NCI-H1417 treated with DMSO at 0.1 percent for 48 hours (cell line): ENCODE measurements at places on chromosomes 13 and 19.

- no peak for DNase-seq
Measured at GRCh38 chr13:19072543-19072942, 109.1 kb downstream of the TUBA3C start.

DNA sequence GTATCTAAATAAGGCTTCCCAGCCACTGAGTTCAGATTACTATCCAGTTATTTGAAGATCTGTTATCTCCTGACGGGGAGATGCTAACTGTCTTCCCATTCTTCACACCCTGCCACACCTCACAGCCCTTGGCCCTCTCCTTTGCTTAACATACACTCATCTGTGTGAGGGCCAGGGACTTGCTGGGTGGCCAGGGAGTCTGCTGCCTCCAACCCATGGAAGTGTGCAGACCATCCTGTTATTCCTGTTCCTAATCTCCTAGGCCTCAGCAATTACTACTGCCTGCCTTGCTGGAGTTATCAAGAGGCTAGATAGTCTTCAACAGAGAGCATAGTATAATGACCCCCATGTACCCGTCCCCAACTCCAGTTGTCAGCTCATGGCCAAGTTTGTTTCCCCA, 36.2 kb upstream of the GTF3A start:
- DNase-seq = no peak

DNA sequence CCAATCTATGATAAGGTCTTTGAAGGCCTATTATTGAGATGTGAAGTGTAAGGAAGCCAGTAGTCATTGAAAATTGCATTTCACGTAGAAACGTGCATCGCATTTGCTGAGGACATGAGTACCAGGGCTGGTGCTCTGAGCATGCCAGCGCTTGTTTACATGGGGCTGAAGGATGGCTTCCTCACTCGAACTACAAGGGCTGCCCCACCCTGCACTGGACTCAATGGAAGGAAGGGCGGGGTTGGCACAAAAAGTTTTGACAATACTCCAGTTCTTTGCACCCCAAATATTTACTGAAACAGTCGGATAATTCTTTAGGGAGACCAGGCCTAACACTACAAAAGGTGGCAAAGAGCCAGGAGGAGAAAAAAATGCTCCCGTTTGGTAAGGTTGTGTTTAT, 28.9 kb upstream of the MED4 start:
- no peak for DNase-seq

GRCh38 chr13:113141601-113141970, 16.9 kb upstream of the PROZ start:
- no peak for DNase-seq

DNA sequence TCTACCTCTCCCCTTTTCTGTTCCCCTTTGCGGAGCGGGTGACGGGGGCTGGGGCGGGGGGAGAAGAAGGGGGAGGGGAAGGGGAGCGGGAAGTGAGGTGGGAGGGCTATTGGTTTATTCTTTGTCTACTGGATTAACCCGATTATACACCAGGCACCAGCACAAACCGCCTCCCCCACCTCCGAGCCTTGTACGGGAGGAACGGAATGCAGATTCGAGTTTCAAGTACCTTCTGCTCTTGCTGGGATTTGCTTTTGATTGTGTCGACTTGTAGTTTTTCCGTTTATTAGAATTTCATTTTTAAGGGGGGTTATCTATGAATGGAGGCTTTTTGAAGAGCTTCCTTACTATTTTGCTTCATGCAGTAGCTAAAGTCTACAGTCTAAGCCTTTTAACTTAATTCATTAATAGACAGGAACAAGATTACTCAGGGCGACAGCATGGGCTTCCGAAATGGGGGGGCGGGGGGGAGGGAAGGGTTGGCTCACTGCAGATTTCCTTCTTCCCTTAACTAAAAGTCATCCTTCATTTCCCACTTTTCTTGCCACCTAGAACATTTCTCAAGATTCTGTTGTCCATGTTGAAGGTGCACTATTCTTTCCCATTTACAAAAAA, 937 bp upstream of the SPRY2 start:
- DNase-seq = no peak

DNA sequence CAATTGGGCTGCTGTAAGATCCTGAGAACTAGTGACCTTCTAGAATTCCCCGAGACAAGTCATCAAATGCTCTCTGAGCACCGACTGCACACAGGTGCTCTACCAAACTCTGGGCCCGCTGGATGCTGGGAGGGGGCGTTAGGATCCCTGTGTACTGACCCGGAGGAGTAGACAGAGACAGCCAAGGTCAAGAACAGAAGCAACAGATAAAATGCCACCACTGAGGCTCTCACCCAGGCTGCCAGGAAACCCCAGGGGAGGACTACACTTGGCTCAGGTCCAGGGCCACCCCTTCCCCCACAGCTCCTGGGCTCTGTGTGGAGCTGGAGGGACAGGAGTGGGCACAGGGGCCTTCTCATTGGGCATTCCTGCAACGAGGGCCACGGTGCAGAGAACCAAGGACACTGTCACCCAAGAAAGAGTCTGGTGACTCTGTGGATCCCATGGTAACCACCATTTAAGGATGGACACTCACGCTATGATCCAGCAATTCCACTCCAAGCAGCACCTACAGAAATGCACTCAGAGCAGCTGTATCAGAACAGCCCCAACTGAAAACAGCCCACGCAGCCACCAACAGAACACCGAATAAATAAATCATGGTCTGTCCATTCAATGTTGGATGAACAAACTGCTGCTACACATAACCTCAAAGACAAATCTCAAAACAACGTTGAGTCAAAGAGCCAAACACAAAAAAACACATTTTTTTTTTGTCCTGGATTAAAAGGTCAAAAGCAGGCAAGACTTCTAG, 16.8 kb upstream of the SLC35E1 start:
- no peak for DNase-seq

- no peak for DNase-seq
Measured at GRCh38 chr19:30744741-30745475, 372.7 kb downstream of the ZNF536 start.

GRCh38 chr19:32489971-32490370, 84.4 kb downstream of the DPY19L3 start:
- DNase-seq = no peak

DNA sequence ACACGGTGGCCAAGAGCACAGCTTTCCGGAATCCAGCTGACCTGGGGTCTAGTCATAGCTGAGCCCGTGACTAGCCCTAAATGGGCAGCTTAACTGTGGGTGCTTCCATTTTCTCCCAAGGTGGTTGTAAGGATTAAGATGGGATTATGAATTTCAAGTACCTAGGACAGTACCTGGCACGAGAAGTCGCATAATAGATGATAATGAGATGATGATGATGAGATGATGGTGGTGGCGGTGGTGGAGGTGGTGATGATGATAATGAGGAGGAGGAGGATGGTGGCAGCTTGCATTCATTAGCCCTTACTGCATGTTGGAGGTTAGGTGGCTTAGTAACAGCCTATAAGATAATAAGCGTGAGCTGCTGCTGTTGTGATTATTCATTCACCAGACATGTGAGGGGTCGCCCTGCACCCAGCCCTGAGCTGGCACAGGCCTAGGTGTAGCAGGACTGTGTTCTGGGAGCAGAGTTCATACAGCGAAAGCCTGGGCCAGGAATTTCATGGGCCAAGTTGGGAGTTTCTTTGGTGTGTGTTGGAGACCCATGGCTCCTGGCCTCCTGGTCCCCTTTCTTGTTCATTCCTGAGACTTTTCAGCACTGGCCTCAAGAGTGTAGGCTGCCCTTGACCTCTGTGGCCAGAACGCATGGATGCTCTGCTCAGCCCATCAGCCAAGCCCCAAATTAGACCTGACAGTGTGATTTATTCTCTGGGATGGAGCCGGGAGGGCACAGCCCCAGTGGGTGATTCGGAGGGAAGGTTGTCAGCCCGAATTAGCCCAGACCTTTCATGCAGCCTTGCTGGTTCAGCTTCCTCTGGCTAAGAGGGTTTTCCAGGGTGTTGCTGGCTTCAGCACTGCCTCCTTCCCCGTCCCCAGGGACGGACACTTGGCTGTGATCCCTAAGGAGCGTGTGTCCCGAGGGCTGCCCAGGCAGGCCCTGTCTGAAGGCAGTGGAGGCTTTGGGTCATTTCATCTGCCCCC, 128.8 kb downstream of the SIPA1L3 start:
- DNase-seq = no peak

- no peak for DNase-seq
Measured at GRCh38 chr13:41008349-41008980, 10.7 kb downstream of the ELF1 start.

DNA sequence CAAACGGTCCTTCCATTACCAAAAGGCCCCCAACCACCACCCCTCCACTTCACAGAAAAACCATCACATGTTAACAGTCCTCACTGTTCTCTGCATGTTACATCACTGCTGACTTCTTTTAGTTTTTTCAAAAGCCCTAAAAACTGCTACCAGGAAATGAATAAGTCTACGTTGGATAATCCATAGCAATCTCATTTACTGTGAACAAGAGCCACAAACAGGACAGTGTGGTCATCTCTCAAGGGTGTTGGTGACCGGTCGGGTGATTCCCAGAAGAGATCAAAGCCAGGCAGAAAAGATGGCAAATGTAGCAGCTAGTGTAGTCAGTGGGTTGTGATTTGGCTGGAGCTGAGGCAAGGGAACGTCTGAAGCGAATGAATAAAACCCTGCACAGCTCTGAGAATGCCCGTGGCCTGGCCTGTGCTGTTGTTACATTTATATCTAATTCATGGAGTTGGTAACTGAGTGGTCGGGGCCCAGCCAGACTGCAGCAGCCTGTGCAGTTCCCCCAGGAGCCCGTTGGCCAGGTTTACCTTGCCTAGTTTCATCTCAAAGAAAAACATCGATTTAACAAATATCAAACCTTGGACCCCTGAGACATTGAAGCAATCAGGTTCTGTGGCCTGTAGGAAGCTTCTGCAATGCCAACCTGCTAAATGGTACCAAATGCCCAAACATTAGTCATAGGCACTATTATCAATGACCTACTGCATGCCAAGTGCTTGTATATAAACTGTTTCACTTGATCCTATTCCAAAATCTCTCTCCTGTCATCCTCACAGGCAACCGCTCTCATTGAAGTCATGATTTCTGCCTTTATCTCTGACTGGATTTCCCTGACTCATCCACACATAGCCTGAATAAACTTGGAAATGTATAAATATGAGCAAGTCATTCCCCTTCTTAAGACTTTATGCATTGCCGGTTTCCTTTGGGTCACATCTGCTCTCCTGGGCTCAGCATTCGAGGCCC, 153.8 kb upstream of the SERP2 start:
- no peak for DNase-seq

GRCh38 chr13:99884913-99885312, 86.7 kb downstream of the ZIC5 start:
- DNase-seq = no peak

GRCh38 chr13:39821977-39822376, 166.5 kb downstream of the COG6 start:
- no peak for DNase-seq

DNA sequence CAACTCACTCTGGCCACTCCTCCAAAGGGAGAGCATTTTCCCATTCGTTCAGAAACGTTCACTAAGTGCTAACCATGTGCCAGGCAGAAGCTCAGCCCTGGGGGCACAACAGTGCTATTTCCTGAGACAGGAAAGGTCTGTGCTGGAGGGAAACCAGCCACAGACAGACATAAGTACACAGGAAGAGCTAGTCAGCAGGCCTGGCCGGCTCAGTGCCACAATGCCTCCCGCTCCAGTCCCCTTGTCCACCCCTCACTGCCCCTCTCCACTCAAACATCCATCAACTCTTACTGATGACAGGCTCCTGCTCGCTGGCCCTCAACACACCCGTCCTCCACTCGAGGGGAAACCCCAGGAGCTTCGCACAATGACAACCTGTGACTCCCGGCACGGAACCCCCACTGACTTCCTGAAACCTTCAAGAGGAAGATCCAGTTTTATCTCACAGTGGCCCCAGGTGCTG, 11.3 kb upstream of the PLA2G4C start:
- no peak for DNase-seq

GRCh38 chr19:39428283-39429112, 7.3 kb downstream of the RPS16 start:
- no peak for DNase-seq

DNA sequence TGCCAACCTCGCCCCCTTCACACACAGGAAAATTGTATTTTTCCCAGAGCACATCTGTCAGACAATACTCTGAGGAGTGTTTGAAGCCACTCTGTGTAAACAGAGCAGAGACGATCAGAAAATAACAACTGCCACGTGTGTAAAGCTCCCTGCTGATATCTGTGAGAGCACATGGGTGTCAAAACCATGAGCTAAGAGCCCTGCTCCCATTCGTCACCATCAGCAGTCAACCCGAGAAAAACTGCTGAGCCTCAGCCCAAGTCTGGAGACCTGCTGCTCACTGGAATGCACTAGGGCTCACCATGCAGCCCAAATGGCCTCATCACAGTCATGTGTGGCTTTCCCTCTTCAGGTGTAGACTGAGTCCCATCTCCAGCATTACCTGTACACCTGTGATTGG, 304.1 kb downstream of the FGF14 start:
- DNase-seq = no peak

DNA sequence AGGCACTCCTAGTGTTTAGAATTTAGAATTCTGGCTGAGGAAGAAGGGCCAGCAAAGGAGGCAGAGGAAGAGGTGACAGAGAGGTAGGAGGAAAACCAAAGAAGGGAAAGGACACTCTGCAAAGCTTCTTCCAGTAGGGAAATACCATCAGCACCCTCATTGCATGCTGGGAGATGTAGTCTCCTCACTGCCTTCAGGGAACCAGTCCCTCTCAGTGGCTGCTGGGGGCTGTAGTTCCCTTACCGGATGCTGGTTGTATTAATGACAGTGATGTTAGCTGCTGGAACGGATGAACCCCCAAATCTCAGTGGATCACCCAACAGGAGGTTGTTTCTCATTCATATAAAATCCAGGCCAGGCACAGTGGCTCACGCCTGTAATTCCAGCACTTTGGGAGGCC, 10.1 kb downstream of the GRIN2D start:
- DNase-seq = no peak

DNA sequence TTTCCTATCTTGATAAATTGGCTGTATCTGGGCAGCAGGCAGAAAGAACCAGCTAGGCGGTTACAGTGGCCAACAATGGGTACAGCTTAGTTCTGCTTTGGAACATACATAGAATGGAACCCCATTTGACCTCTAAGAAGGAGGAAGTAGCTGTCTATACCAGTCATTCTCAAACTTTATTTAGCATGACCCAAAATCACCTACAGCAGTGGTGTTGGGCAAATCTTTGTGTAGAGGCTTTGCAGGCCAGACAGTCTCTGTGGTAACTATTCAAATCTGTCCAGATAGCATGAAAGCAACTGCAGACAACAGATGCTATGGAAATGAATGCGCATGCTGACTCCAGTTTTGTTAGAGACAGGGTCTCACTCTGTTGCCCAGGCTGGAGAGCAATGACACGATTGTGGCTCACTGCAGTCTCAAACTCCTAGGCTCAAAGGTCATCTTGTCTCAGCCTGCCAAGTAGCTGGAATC, 12.0 kb upstream of the KCNC3 start:
- DNase-seq = no peak

DNA sequence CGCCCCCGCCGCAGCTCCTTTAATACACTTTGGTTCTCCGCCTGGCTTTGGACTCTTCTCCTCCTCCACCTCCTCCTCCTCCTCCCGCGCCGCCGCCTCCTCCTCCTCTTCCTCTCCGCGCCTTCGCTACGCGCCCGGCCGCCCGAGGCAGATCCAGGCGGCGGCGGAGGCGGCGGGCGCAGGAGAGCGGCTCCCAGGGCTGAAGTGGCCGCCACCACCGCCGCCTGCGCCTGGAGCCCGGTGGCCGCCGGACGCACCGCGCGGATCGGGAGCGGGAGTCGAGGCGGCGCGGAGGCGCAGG, at the start of gene ZIC2:
Gene ZIC2 (plus strand): TSS at position 50 of the 301 bp plus-strand sequence. CDS start 281 bp downstream, outside the sequence.
- DNase-seq = no peak
